Ovary (tissue), 10 donors: ENCODE measurements at places on chromosomes 4 and X. TPM values are rescaled to one million over a fixed set of nuclear protein-coding genes. Genes with fewer than 3 reads are reported as not detected.

Gene CD38
- polyA plus RNA-seq = 3.0 TPM

Gene DMD
- polyA plus RNA-seq = 31.7 TPM

Gene F11
- 0.05 TPM for polyA plus RNA-seq

Gene INPP4B
- 10.7 TPM for polyA plus RNA-seq

Gene TEX13B
- not detected for polyA plus RNA-seq
